ENCODE measurements at places on chromosomes 6 and 20.

- DNase-seq: no peak
These were observed 114.6 kb downstream of the ELOVL4 start for GRCh38 chr6:79832723-79833122.

- DNase-seq: no peak
These were observed 12.2 kb downstream of the ILRUN start for GRCh38 chr6:34684364-34684763.

DNA sequence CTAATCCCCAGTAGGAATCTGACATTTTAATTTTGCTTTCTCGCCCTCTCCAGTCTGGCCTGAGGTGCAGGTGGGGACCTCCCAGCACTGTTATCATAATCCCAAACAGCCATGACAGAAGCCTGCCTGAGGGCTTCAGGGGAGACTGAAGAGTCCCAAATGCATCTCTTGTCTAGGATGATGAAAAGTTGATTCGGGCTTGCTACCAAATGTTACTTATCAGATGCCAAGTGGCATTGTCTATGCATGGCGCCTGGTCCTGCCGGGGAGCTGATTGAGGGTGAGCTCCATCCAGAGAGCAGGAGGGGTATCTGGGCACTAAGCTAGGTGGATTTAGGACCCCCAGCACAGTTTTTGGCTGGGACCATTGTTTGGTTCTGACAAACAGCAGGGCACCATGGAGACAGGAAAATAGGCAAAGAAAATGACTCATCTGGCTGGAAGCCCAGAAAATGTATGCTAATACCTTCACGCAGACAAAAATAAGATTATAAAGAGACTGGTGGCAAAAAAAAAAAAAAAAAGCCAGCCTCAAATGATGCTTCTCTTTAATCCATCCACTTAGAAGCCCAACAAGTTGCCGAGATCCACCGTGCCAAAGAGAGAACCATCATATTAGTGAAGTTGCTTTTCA lies 513.7 kb upstream of the SULF2 start:
- DNase-seq: peak; percentile 68

DNA sequence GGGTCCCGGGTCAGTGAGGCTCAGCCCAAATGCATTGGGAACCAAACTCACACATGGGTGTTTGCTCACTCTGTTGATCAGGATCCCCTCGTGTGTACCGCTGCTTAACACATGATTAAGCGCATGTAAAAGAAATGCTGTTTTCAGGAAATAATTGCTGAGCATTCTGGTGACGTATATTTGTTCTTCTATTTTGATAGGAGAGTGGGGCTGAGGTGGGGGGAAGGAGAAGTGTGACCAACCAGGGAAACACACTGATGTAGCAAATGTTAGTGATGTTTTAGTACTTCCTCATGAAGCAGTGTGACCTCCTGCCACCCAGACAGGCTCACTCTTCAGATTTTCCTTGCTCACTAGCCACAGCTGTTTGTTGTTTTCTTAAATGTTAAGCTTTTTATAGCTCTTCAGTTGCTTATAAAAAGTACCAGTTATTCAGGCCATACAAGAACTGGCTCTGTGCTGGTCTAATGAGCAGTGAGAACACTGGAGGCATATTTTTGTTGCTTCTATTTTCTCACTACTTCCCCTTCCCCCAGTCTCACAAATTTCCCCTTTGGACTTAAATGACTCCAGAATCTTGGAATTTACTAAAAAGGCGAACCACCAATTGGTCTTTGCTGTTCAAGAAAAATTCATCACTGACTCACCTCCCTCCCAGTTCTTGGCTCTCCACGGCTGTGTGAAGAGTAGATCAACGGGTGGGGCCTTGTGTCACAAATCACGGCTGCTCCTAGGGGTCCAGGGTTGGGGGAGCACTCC lies 79.2 kb upstream of the BACH2 start:
- DNase-seq: no peak

GRCh38 chr6:87789198-87789899 lies 87.3 kb upstream of the AKIRIN2 start:
- DNase-seq: no peak

- peak; percentile 48 for DNase-seq
These were observed 7.1 kb downstream of the L3MBTL1 start for GRCh38 chr20:43514648-43514999.

GRCh38 chr6:5132731-5133130 lies 47.6 kb downstream of the PPP1R3G start:
- peak; percentile 76 for DNase-seq

GRCh38 chr6:148112851-148113319 lies 229.8 kb upstream of the SASH1 start:
- no peak for DNase-seq

DNA sequence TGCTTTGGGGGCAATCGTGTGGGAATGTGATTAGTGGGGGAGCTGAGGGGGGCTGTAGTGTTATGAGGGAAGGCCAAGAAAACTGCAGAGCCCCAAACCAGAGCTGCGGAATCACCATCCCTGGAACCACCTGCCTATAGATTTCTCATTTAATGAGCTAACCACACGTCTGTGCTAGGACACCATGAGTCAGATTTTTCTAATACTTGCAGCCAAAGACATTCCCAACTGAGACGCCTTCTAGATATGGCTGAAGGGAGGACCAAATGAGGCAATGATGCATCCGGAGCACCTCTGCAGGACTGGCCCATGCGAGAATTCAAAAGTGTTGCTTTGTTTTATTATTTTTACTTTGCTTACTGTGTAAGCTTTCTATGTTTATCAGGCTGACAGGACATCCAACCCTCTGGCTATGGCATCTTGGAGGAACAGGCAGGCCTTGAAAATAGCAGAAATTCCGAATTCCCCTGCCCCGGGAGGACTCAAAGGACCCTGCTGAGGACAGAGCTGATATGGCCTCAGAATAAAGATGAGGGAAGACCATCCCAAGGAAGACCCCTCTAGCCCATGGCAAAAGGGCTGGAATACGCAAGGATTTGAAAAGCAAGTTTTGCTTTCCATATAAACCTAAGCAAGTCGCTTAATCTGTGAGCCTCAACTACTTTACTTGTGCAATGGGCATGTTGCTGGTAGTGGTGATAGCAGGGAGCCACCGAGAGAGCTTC lies 3.1 kb upstream of the PTGIS start:
- DNase-seq: no peak

GRCh38 chr6:408599-409102 lies 17.1 kb downstream of the IRF4 start:
- DNase-seq: no peak

DNA sequence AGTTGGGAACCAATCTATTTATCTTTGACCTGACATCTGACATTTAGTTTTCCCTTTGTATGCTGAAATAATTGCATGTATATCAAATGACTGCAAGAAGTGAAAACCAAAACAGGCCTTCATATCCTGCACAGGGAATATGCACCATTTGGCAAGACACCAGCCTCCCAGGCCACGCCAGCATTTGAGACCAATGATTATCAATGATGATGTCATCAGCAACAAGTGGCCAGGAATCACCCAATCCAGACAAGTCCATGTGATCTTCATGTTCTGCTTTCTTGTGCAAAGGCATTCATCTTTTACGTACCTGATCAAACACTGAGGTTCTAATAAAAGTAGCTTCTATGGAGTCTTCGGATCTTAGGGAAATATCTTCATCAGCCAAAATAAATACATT lies 107.4 kb upstream of the TENT5A start:
- no peak for DNase-seq

- no peak for DNase-seq
These were observed 111.8 kb downstream of the PERP start for GRCh38 chr6:137995371-137995770.

DNA sequence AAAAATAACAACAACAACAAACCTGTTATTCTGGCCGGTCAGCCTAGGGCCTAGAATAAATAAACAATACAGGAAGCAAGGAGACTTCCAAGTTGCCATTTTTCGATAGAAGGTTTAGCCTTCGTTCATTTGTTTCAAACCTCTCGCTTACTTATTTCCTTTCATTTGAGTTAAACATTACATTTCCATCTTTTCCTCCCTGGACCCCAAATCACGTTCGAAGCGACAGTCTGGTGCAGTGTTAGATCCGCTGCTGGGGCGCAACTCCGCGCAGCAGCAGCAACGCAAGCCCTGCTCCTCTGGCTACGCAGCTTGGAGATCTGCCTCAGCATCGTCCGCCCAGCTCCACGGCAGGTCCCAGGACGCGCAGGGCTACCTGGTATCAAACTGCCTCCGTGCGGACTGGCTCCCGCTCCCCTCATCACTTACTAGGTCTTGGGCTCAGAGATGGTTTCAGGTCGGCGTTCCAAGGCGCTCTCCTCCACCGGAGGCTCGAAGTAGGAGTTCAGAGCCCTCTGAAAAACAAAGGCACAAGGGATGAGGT lies 530 bp downstream of the TDP2 start:
- no peak for DNase-seq

DNA sequence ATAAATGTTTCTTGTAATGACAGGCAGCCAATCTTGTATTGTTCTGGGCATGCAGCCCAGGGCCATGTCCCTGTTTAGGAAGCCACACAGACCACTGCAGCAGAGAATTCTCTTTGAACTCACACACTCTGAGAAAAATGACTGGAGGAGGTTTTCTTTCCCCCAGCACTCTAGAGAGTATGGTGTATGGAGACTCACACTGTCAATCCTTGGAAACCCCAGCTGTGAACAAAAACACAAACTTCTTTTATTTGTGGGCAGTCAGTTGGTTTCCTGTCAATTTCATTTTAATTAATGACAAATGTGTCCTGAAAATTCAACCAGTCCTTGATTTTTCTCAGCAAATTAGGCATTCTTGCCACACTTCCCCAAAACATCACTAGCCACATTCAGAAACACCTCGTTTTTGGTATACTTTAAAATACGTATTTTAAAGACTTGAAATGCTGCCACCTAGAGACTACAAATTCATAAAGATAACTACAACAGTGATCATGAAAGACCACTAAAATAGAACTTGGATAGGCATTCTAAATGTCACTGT lies 52.9 kb upstream of the UFL1 start:
- DNase-seq: peak; percentile 77

DNA sequence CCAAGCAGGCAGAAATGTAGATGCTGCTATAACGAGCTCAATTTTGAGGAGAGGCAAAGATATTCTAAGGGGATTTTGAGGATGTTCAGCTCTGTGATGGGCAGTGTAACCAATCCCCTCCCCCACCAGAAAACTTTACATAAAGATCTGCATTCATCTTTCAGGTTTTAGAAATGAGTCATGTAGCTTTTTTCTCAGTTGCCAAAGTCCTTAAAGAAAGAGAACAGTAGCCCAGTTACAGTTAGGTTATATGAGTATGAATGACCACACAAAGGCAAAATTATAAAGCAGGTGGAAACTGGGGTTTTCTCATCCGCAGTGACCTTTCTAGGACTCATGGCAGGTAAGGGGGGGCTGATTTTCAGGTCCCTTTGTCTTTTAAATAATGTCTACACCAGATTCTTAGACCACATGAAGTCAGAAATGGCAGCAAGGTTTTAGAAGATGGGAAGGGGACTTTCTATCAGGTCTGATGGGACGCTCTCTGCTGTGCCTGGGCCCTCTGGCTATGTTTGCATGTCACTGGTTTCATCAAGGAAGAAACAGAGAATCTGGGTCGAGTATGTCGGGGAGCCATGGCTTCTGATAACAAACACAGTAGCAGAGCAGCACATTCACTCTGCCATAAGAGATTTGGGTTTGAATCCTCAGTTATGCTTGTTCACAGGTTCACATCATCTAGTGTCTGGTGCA lies 94.7 kb downstream of the CLIC5 start:
- DNase-seq: no peak

GRCh38 chr20:22921595-22922421 lies 113.3 kb upstream of the SSTR4 start:
- no peak for DNase-seq

GRCh38 chr6:20333721-20334269 lies 67.9 kb upstream of the E2F3 start:
- no peak for DNase-seq

DNA sequence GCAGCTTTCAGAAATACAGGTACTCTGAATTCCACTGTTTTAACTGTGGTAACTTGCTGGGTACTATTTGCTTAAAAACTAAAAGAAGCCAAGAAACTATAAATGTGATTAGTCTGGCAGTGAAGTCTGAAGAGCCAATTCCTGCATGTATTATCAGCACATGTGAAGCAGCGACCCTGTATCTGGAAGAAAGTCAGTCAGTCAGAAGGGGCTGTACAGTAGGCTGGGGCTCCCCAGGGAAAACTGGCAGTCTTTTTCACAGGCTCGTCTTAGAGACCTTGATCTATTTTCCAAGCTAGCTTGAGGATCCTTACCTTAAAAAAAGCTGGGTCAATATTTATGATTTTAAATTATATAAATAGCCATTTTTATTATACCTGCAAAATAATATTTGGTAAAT lies 104.9 kb downstream of the PDSS2 start:
- peak; percentile 65 for DNase-seq

DNA sequence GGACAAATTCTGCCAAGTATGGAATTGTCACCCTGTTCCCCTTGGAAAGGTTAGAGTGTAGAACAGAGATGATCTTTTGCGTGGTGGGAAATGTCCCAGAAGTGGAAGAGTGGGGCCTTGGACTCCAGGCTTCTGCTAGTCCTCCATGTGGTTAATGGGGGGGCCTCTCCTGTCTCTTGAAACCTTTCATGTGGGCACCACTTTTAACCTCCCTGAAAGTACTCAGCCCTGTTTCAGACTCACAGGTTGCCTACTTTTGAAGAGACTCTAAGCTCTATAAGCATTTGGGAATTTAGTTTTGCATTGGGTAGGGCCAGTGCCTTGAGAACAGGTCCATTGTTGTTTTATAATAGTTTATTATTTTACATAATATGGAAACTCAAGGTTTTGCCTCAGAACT lies 17.5 kb downstream of the RREB1 start:
- no peak for DNase-seq

DNA sequence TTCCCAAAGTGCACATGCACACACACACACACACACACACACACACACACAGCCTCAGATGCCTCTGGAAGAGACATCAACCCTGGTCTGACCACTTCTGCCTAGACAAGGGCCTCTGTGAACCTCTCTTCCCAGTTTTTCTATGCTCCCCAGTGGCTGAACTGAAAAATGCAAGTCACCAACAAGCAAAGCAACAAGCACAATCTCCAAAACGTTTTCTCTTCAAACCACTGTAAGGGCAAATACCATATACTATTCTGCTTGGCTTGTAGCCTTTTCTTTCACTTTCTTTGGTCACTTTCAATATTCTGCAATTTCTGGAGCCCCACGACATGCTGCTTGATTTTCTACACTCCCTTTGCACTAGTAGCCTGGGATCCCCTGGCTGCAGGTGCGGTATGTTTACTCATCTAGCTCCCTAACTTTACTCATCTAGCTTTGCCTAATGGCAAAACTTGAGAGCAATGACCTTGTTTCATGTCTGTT lies 121.4 kb upstream of the DST start:
- no peak for DNase-seq

DNA sequence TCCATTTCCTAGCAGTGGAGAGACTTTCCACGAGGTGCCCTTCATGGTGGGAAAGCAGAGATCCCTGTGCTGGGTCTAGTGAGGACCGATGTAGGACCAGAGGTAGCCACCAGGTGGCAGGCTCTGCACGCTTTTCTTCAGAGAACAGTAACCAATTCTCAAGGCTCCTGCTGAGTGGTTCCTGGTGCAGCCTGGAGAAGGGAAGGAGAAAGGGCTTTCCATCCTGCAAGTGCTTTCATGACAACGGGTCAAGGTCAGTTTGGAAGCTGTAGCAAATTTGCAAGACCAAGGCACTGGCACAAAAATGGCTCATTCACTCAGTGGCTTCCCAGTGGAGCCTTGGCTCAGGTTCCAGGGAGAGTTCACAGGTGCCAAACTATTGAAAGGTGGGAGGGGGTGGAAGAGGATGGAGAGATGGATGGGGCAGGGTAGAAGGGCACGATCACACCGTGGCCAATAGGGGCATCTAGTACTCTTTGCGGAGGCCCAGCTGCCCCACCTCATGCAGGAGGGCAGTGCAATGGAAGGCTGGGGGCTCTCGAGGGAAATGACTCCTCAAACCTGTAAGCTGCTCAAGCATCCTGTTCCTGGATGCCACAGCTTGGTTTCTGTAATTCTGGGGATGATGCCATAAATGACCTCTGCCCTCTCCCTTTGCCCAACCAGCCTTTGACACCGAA lies 25.5 kb upstream of the KCNK16 start:
- peak; percentile 63 for DNase-seq
